ENCODE measurements at places on chromosomes 12 and 14.
A peak's percentile ranks its signal among the peaks of the same experiment; 100 is the strongest.

GRCh38 chr14:59215322-59215721, 26.9 kb downstream of the DAAM1 start:
- DNase-seq, result no peak

GRCh38 chr12:97572220-97572619, 109.6 kb downstream of the RMST start:
- DNase-seq, result no peak

GRCh38 chr12:83318386-83319098, 631.8 kb downstream of the TMTC2 start:
- no peak for DNase-seq

GRCh38 chr12:53232646-53233461, 845 bp upstream of the RARG start:
- no peak for DNase-seq

- DNase-seq, result no peak
These were observed 15.7 kb downstream of the OR10P1 start for GRCh38 chr12:55652352-55652751.

- no peak for DNase-seq
These were observed 34.7 kb downstream of the SSH1 start for GRCh38 chr12:108822497-108823205.

- no peak for DNase-seq
These were observed 75.1 kb downstream of the SPTSSA start for GRCh38 chr14:34386865-34387485.

DNA sequence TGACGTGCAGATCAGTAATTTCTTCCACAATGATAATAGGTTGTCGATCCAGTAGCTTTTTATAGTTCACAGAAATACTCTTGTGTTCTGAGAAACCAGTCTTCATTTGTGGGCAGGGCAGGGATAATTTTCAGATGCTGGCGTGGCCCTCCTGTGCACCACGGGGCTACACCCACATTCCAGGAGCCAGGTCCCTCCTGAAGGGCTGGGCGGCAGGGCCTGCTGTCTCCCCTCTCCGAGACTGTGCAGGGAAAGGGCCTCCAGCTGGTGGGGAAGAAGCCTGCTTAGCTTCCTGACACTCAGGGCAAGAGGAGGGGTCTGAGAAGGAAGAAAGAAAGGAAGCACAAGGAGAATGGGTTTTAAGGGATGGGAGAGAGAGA, 94.9 kb downstream of the ADGRD1 start:
- no peak for DNase-seq

GRCh38 chr14:77097006-77097699, 905 bp upstream of the CIPC start:
- DNase-seq, result no peak

DNA sequence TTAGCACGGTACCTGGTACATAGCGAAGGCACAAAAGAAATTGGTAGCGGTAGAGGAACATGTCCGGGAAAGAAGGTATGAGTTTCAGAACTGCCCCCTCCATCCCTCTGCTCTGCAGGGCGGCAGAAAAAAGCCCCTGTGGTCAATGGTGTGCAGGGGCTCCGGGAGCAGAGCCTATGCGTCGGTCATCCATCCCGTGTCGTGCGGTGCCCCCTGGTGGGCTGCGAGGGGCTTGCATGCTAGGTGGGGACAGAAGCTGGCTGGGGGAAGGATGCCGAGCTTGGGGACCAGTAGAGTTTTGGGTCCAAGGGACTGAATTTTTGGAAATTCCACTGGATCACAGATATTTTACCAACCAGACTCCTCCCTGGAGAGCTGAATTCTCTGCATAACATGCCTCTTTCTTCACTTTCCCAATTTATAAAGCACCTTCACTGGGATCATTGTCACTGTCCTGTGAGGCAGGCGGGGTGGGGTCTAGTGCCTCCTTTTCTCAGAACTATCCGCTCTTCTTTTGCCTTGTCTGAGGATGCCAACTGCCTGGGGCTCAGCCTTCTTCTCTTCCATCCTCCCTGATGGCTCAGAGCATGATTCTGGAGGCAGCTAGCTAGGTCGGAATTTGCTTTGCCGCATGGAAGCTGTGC, 148.7 kb downstream of the SMOC1 start:
- DNase-seq, result peak; percentile 23

DNA sequence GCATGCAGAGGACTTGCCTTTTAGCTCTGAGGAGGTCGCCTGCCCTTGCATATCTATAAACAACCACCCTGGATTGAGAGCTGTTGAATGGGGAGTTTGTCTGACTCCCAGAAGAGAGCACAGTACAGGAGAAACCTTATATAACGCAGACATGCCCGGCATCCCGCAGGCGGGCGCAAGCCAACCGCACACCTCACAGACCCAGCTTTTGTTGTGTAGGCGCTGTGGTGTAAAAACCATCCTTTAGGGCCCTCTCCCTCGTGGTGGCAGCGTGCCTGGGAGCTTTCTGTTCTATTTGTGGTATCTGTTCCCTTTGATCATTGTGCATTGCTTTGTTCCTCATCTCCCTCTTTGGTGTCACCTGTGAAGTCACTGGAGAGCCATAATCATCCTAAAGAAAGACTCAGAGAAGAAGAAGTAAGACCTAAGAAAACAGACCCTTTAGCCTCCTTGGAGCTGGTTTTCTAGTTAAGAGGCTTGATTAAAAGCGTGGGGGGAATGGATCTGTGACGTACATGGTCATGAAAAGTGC, 77.7 kb downstream of the ETV6 start:
- no peak for DNase-seq

- no peak for DNase-seq
These were observed 166.9 kb upstream of the BTG1 start for GRCh38 chr12:92312463-92312964.
